ENCODE measurements at places on chromosomes 3 and 15.

DNA sequence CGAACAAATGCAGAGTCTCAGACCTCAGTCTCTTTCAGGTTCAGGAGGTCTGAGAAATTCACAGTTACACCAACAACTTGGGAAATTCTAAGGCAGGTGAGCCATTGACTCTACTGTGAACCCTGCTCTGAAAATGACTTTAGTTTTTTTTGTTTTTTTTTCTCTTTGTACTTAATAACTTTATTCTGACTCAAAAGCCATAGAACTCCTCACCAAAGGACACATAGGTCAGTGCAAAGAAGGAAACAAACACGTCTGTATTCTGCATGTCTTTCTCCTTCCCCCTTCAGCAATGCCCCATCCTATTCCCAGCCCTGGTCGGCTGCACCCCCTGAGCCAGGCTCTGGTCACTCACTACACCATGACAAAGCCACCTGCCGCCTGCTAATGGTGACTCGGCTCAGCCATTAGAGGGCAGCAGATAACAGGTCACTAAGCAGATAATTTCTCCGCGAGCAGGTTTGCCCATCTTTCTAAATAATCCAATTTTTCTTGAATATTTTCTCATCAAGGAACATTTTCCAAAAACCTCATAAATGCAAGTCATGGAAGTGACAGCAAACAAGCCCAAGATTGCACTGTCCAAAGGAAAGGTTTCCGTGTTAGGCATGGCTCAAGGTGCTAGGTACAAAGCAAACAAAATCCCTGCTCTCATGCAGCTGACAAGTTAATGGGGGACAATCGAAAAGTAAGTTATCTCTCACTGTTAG lies 37.7 kb downstream of the TM4SF4 start:
- peak; percentile 43 for DNase-seq

GRCh38 chr15:74130849-74131627 lies 652 bp downstream of the ISLR2 start:
- DNase-seq, result peak; percentile 23

DNA sequence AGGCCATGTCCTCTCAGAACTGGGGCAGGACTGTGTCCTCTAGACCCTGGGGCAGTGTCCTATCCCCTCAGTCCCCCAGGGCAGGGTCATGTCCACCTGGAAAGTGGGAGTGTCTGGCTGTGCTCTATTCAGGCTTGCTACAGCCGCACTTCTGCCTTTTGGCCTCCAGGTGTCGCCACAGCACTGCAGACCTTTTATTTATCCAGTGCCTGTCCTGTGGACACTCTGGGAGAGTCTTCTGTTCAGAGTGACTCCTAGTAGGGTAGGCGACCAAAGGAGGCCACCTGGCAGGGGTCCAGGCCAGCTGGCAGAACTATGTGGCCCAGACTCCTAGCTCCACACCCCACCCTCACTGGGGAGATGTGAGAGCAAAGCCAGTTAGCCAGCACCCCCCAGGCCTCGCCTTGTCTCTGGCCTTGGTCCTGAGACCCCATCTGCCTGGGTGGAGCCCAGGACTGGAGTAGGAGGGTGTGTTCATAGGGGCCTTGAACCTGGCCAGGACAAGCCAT lies 3.9 kb downstream of the TMIE start:
- DNase-seq, result peak; percentile 82

DNA sequence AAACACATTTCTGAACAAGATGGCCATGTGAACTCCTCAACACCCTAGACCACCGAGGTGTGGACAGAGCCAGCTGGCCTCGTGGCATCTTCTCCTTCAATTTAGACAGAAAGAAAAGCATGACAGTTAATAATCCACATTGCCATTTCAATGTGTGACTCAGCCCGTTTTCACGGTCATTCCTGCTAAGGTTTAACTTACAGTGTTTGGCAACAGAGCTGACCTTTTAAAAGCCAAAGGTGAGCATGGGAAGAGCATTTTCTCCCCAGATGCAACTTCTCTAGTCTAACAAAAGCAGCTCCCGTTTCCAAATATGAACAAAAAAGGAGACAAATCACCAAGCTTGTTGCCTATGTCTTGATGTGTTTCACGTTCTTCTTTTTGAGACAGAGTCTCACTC lies 417.6 kb upstream of the WNT5A start:
- no peak for DNase-seq

DNA sequence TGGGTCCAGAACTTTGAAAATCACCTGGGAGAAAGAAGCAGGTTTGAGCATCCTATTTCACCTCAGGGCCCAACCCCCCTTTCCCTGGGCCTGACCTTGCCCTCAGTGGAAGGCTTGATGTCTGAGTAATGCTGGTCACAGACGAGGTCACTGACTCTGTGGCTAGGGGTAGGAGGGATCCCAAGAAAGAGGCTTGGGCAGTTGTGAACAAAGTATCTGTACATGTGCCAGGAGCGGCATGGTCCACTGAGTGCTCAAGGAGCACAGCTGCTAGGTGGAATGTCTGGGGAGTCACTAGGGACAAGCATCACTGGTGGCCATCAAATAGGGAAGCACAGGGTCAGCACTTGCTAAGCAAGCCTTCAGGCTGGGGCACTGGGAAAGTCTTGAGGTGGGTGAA lies 7.3 kb downstream of the CCDC71 start:
- DNase-seq, result no peak

DNA sequence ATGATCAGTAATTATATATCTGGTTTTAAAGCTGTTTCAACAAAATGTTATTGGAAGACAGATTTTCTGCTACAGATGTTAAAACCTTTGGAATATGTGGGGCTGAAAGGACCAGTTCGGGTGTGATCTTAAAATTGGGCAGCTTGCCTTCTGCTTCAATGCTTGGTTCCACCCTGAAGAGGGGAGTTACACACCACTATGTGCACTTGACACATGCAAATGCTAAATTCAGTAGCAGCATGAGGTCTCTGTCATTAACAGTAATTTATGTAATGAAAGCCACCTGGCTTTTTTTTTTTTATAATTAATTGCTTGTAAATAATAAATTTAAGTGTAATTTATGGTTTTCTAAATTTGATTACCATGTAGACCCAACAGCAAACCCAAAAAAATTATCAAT lies 24.6 kb downstream of the CDIN1 start:
- DNase-seq, result no peak

- no peak for DNase-seq
These were observed 63.8 kb downstream of the LRRC49 start for GRCh38 chr15:70956201-70956995.

DNA sequence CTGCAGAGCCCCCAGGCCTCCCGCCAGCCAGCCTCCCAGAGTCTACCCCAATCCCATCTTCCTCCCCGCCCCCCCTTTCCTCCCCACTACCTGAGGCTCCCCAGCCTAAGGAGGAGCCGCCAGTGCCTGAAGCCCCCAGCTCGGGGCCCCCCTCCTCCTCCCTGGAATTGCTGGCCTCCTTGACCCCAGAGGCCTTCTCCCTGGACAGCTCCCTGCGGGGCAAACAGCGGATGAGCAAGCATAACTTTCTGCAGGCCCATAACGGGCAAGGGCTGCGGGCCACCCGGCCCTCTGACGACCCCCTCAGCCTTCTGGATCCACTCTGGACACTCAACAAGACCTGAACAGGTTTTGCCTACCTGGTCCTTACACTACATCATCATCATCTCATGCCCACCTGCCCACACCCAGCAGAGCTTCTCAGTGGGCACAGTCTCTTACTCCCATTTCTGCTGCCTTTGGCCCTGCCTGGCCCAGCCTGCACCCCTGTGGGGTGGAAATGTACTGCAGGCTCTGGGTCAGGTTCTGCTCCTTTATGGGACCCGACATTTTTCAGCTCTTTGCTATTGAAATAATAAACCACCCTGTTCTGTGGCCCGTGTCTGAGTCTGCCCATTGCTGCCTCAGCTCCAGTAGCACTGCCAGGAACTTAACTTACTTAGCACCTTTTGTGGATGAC lies 32.2 kb downstream of the PTPN23 start:
- DNase-seq, result no peak

GRCh38 chr3:148757238-148758215 lies 59.8 kb downstream of the AGTR1 start:
- DNase-seq, result no peak

DNA sequence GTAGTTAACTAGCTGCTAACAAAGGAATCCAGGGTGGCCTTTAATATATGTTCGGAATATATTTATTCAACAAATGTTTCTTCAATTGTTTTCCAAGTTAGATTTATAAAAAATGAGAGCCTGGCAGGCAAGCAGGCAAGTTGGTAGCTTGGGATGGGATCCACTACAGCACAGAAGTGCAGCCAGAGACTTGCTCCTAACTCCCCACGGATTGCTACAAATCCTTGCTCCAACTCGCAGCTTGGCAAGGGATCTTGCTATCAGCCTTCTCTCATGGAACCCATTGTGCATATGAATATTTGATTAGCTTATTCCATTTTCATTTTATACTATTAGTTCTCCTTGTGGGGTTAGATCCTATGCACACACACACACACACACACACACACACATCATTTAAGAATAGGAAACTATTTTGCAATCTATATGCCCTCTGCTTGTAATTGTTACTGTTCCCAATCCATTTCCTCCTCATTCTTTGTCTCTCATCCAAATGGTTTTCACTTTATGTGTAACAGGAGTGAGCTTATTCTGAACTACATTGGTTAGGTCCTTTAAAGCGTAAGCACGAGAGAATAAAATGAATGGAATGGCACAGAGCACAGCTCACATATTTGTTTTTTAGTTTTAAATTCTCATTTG lies 505.6 kb downstream of the LPP start:
- no peak for DNase-seq

DNA sequence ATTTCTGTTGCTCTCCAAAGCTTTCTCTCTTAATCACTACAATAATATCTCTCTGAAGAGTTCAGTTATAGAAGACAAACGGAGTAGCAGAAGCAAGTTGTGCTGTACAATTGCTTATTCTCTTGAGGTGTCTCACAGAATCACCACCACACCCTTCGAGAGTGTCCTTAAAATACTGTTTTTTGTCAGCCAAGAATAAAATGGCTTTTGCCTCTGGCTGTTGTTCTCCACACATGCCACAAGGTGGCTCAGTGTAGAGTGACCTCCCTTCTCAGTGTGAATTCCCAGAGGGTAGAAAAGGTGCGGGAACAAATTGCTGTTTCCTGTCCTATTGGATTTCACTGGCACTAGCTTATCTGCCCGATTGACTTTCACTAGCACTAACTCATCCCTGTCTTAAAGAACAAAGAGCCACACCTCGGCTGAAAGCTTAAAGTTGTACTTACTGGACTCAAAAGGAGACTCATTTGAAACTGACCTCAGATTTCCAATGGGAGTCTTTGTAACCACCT lies 134.2 kb upstream of the SATB1 start:
- DNase-seq, result peak; percentile 67

DNA sequence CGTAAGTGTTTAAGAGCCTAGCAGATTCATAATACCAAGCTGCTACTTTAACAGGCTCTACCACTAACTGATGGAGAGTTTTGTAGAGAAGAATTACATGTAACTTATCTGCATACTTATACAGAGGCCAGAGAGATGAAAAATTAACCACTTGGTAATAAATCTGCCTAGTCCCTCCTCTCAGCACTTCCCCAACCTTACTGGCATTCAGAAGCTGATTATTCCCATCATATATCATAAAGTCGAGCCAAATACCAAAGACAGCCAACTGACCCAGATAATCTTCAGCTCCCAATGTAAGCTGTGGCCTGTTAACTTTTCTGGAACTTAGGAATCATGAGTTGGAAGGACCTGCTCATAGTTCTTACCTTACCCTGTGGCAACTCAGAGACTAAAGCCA lies 25.5 kb upstream of the CSPG5 start:
- DNase-seq, result no peak

All from activated T-cell treated with anti-CD3 and anti-CD28 coated beads, Interleukin-2, amount 50 U/mL, for 48 hours (primary cell).